ENCODE measurements at places on chromosomes 6 and 20.
A peak's percentile ranks its signal among the peaks of the same experiment; 100 is the strongest.

GRCh38 chr6:91879386-91879995 lies 1292.6 kb upstream of the MAP3K7 start:
- DNase-seq: no peak

DNA sequence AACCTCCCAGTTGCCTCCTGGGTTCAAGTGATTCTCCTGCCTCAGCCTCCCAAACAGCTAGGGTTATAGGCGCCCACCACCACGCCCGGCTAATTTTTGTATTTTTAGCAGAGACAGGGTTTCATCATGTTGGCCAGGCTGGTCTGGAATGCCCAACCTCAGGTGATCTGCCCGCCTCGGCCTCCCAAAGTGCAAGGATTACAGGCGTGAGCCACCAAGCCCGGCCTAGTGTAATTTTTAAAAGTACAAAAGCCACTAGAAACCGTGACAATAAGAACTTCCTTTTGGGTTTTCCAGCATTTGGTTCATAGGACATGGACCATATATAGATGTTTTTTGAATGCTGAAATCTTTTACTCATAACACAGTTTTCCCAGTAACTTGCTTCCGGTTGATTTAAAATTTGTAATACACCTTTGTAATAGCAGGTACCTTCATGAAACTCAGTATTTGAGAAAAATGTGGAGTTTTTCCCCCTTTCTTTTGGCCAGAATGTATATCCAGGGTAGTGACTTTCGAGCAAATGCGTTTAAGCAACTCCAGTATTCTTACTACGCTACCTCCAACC lies 467 bp downstream of the PXT1 start:
- DNase-seq: no peak

GRCh38 chr20:59121714-59122565 lies 41.7 kb upstream of the ZNF831 start:
- no peak for DNase-seq

GRCh38 chr20:3227506-3227905 lies 11.5 kb downstream of the SLC4A11 start:
- no peak for DNase-seq

DNA sequence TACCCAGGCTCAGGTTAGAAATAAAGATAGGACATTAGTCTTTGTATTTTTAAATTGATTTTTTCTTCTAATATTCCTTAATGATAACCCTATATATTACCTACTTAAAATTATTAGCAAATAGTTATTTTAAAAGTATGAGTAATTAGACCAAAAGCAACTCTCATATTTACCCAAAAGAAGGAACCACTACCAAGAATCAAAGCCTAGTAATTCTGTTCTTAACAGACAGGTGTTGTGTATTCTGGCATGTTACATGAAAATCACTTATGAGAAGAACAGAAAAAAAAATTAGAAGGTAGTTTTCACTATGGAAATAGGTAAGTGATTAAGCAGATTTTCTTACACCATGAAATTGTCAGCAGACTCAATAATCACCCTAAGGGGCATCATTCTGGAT lies 105.1 kb downstream of the ATG5 start:
- no peak for DNase-seq

DNA sequence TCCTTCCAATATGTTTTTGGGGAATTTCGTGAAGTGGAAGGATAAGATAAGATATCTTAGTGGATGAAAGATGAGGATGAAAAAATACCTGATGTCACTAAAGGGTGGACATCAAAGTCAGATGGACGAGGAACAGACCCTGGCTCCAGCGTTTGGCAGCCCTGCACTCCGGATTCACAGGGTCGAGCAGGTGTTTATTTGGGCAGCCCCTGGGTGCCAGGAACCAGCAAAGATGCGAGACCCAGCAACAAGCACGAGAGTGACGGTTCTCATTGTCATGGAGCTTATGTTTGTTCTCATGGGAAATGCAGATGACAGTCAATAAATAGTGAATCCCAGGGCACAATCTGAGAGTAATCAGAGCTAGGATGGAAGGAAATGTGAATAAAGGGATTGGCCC lies 131.1 kb downstream of the PHACTR3 start:
- no peak for DNase-seq

DNA sequence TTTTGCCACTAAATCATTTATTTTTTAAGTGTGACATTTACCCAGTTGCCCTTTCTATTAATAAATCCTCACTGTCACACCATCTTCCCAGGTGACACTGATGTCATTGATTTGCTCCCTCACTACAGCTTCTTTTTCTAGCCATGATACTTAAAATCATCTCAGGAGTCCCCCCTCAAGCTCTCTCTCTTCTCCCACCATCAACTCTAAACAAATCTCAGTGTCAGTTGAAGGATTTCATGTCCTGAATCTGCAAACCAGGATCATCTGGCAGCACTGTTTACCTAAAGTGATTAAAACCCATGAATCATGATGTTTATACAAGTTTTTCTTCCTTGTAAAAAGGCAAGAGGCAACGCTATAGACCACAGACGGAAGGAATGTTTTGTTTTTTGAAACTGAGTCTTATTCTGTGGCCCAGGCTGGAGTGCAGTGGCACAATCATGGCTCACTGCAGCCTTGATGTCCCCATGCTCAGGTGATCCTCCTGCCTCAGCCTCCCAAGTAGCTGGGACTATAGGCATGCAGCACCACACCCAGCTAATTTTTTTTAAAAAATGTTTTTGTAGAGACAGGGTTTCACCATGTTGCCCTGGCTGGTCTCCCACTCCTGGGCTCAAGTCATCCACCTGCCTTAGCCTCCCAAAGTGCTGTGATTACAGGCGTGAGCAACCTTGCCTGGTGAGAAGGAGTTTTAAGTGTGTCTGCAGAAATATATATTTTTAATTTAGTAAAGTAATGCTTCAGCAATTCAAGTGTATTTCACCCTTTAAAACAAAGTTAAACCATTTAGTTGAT lies 30.1 kb upstream of the SH3BGRL2 start:
- no peak for DNase-seq

DNA sequence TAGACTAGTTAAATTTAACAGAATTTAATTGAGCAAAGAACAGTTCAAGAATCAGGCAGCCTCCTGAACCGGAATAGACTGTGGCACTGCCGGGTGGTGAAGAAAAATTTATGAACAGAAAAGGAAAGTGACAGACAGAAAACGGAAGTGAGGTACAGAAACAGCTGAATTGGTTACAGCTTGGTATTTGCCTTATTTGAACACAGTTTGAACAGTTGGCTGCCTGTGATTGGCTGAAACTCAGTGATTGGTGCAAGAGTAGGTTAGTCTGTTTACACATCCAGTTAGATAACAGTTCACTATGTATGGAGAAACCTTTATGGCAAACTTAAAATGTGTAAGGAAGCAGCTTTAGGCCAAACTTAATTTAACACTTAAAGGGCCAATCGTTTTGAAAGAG lies 116.0 kb upstream of the CITED2 start:
- DNase-seq: no peak

DNA sequence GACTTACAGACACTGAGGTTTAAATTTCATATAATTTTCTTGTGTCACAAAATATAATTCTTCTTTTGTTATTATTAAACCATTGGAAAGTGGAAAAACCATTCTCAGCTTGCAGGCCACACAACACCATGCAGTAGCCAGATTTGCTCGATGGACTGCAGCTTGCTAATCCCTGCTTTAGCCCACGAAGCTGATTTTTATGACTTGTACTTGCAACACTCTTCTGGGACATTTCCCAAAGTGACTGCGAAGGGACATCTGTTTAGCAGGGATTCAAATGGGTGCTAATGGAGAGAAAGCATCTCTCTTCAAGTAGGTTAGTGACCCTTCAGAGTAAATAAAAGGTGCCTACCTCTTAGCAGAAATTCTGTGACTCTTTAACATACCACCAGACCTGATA lies 304.6 kb upstream of the ZFP64 start:
- DNase-seq: peak; percentile 59

- DNase-seq: no peak
These were observed at the start of gene TSBP1 for GRCh38 chr6:32371803-32372202. TSS of gene TSBP1 (minus strand) at chr6:32371903. CDS start at chr6:32371706, 197 bp downstream.

DNA sequence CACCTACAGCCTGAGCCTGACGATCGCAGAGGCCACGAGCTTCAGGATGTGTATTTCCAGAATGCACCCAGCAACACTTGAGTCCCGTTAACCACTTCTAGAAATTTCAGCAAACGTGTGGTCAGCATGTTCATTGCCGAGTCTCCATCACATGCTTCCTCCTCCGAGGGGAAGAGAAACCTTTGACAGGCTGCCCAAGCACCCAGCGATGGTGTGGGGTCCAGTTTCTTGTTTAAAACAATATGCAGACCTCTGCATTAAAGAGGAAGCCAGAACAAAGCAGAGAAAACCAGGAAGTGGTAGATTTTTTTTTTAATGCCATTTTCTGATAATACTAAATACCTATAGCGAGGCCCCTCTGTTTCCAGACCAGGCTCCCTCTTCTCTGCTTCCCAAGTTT lies 71.9 kb downstream of the GNAS-AS1 start:
- DNase-seq: no peak

DNA sequence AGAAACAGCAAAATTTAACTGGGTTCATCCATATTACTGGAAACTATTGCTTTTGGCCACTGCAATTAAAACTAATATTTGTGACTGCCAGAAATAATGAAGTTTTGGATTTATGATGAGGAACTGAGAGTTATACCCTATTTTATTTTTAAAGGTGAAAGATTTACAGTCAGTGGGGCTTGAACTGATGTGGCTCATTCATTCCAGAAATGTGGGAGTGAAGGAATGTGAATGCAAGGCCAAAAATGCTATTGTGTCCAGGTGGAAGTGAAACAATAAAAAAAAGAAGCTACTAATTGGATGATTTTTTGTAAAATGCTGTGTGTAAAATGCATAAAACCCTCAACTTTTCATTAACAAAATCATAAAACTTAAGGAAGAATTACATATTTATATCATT lies 491.9 kb downstream of the COL12A1 start:
- DNase-seq: no peak

DNA sequence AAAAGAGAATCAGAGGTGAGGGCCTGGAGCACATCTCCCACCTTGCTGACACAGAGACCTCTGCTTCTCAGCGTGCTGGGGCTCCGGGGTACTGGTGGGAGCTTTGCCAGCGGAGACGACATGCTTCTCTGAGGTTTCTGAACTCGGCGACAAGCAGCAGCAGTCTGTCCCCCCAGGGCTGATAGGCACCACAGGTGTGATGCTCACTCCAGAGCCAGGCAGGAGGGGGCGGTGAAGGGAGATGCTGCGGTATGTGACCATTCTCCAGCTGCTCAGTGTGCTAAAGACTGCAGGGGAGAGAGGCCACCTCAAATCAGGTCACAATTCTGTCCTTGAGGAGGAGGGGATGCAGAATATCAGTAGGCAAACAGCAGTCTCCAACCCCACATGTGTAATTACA lies 219.9 kb downstream of the ALDH8A1 start:
- DNase-seq: no peak

GRCh38 chr6:146892283-146892612 lies 293.5 kb downstream of the ADGB start:
- no peak for DNase-seq

GRCh38 chr6:168133168-168133561 lies 54.2 kb upstream of the FRMD1 start:
- DNase-seq: peak; percentile 31

DNA sequence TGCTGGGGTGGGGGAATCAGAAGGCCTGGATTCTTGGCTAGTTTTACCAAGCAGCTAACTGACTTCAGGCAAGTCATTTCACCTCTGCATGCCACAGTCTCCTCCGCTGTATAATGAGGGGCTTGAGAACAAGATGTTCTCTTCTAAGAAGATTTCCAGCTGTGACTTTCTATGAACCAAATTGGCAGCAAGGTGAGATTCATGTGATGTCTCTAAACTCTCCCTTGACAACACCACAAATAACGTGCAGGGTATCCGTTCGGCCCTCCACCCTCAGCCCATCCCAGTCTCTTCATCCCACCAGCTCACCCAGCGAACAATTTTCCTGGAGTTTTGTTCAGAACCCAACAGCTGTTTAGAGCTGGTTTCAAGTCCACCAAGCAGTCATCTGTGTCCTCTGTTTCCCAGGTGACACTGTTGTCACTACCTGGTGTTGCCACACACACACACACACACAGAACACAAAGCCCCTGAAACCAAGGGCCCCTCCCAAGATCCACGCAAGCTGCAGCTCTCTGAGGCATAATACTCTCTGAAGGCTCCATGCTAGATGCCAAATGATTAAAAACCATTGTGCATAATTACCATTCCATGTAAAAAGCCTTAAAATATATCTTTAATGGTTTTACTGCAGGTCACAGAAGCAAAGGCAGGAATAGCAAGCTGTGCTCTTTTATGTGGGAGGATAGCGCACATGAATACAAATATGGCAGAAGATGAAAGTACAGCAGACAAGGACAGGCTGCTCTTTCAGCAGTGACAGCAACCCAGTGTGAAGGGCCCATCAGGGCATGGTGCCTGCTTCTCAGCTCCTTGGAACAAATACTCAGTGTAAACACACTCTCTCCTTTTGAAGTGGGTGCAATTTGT lies 48.2 kb downstream of the ARHGAP18 start:
- DNase-seq: no peak

DNA sequence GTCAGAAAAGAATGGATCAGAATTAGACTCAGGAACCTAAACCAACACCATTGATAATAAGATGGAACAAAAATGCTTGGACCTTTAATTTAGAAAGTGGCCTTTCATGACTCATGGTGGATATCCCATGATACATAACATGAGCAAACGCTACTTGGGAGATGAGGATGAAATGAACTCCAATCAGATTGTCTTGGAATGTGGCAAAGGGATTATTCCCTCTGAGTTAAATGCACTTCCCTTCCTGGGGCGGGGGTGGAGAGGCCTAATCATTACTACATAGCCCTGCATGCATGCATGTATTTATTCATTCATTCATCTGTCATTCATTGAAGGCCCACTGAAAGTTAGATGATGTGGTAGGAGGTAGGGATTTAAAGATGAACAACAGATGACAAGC lies 174.0 kb downstream of the AIG1 start:
- no peak for DNase-seq

GRCh38 chr6:68947721-68948120 lies 312.6 kb downstream of the ADGRB3 start:
- no peak for DNase-seq

- no peak for DNase-seq
These were observed 167.8 kb downstream of the SLC24A3 start for GRCh38 chr20:19380211-19380610.

- no peak for DNase-seq
These were observed 138.0 kb downstream of the NFATC2 start for GRCh38 chr20:51404297-51405060.

DNA sequence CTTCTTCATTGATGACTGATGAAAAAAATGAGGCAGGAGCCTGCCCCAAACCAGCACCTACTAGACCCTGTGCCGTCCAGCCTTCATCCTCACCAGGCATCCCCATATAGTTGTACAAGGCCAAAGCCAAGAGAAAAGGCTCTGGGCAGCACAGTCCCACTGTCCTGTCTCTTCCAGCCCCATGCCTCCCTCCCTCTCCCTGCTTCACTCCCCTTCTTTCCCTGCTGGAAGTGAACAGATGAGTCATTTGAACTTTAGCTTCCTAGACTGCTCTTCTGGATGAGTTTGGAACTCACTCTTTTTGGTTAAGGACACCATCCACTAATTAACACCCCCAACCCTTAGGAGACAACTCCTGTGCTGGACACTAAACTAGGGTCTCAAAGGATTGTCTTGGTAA lies 235.2 kb downstream of the LRFN2 start:
- DNase-seq: no peak

- no peak for DNase-seq
These were observed 35.8 kb downstream of the TOP1 start for GRCh38 chr20:41064377-41064776.

Data from NCI-H82 (cell line).